H1 (cell line): ENCODE measurements at places on chromosomes 1 and 21. TPM values are rescaled to one million over a fixed set of nuclear protein-coding genes. Genes with fewer than 3 reads are reported as not detected.
A peak's percentile ranks its signal among the peaks of the same experiment; 100 is the strongest.

TLR5 gene
- total RNA-seq, result 0.35 and 0.94 TPM in 2 replicates

RUNX3 gene
- 0.48 and 0.82 TPM in 2 replicates for total RNA-seq

KCNJ10 gene
- total RNA-seq, result 2.2 and 2.4 TPM in 2 replicates

ATP6V1G3 gene
- not detected in 2 replicates for total RNA-seq

MPZ gene
- total RNA-seq, result 4.1 and 6.1 TPM in 2 replicates

VSIG8 gene
- not detected in 2 replicates for total RNA-seq

KPRP gene
- total RNA-seq, result not detected in 2 replicates

LCE1D gene
- total RNA-seq, result not detected in 2 replicates

WLS gene
- 1.6 and 2.7 TPM in 2 replicates for total RNA-seq

DNA sequence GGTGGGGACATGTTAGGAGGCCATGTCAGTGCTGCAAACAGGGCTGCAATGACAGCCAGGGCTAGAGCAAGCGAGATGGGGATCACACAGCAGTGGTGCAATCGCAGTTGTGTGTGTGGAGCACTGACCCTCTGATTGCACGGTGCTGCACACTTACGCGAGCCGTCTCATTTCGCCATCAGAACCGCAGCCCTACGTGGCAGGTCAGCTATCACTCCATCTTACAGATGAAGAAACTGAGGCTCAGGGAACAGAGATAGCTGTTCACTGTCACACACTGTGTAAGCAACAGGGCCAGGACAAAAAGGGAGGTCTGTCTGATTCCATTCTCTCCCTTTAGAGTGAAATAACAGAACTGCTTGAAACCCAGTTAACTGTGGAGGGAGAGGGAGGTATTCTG, 104.8 kb upstream of the SLC45A1 start:
- H3K36me3 ChIP-seq, result no peaks in the 10 kb centered on the region
- no peak overlapping the region for H3K27ac ChIP-seq
- DNase-seq, result no peak

GRCh38 chr1:61182049-61182448, 99.7 kb downstream of the NFIA start:
- no peak overlapping the region for H3K4me3 ChIP-seq
- H3K27ac ChIP-seq, result no peak overlapping the region
- no peak for DNase-seq
- H3K4me1 ChIP-seq, result peaks cover 4% of the 10 kb centered on the region

DNA sequence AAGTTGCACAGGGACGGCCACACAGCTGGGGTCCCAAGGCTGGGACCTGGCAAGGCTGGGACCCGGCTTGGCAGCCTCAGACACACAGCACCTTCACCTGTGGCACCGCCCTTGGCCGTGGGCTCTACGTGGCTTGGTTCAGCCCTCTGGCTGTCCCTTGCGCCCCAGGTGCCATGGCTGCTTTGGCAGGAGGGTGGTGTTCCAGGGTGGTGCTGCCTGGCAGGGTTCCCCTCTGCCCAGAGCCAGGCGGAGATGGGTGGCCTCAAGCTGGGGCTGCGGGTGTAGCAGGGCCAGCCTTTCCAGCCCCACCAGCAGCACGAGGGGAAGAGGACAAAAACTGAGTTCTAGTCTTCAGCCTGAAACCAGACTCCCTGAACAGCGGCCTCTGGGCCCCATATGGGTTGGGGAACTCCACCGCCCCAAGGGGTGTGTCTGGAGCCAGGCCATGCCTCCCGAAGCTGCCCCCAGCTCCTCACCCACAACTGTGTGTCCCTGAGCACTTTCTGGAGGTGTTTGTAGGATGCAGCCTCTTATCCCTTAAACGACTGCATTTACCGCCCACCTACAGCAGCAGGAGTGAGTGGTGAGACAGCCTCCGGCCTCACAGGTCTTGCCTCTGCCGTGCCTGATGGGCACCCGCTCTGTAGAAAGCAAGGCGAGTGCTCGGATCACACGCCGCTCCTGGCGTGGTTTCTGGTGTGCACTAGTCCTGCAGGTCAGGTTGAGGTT, 92.3 kb downstream of the PDE9A start:
- peaks cover 4% of the 10 kb centered on the region; the same call in 1 of the 2 replicates for H3K4me1 ChIP-seq
- H3K4me3 ChIP-seq, result no peak overlapping the region
- no peaks in the 10 kb centered on the region for H3K27me3 ChIP-seq
- no peak for DNase-seq
- no peak overlapping the region for H3K27ac ChIP-seq

- no peak overlapping the region for H3K27ac ChIP-seq
- H3K4me1 ChIP-seq, result peaks cover 14% of the 10 kb centered on the region
- DNase-seq, result no peak
- no peaks in the 10 kb centered on the region for H3K36me3 ChIP-seq
- no peak overlapping the region for H3K4me3 ChIP-seq
- H3K27me3 ChIP-seq, result no peaks in the 10 kb centered on the region
These were observed 39.4 kb upstream of the MACF1 start for GRCh38 chr1:39165049-39165448.

DNA sequence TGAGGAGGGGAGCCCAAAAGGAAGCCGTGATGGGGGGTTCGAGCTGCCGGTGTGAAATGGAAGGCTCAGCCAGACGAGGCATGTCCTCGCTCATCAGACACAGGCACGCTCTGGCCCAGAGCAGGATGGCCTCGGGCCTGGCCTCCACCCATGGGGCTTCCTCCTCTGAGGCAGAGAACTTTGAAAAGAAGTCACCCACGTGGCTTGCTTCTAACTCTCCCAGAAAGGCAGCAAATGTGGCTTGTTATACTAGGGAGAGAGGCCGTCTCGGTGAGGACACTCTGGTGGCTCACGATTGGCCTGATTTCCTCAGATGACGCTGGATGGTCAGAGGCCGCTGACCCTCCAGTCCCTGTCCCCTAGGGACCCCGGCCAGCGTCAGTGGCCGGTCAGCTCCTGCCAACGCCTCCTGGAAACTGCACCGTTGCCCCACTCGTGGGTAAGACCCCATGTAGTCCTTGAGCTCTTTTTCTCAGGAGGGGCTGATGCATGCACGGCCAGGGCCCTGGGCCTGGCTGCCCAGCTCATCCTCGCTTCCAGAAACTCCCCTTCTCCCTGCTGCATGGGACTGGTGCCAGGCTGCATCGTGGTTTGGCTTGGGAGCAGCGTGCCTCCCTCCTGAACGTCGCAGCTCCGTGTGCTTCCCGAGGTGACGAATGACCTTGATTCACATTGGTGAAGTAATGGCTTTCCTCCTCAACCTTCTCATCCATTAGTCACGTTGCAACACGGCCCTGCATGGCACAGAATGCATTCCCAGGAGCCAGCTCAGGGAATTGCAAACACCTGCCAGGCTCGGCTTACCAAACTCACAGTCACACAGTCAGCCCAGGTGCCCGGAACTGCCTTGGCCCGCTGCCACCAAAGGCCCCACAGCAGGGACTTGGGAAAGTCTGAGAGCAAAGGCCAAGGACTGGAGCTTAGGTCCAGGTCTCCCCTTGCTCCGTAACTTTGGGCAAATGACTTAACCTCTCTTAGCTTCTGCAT, 58.8 kb downstream of the TOMM20 start:
- H3K4me1 ChIP-seq, result no peaks in the 10 kb centered on the region
- no peak for DNase-seq
- no peak overlapping the region for H3K4me3 ChIP-seq
- no peaks in the 10 kb centered on the region for H3K36me3 ChIP-seq
- no peak overlapping the region for H3K27ac ChIP-seq
- H3K27me3 ChIP-seq, result no peaks in the 10 kb centered on the region

- no peak overlapping the region for H3K27ac ChIP-seq
- no peak for DNase-seq
- peak overlapping the region; percentile 62 for H3K4me3 ChIP-seq
- peaks cover 33% of the 10 kb centered on the region for H3K4me1 ChIP-seq
These were observed 349 bp downstream of the ADGRB2 start for GRCh38 chr1:31763671-31764311.

- H3K4me3 ChIP-seq, result peak overlapping the region; percentile 55
- H3K4me1 ChIP-seq, result no peaks in the 10 kb centered on the region; the same call in none of the 2 replicates
- no peak overlapping the region for H3K27ac ChIP-seq
- DNase-seq, result no peak
These were observed 36.9 kb upstream of the HHAT start for GRCh38 chr1:210291786-210292230.

DNA sequence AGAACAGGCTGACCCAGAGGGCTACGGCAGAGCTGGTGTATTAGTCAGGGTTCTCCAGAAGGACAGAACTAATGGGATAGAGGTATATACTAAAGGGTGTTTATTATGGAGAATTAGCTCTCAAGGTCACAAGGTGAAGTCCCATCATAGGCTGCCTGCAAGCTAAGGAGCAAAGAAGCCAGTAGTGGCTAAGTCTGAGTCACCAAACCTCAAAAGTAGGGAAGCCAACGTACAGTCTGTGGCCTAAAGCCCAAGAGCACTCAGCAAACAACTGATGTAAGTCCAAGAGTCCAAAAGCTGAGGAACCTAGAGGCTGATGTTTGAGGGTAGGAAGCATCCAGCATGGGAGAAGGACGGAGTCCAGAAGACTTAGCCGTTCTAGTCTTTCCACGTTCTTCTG, 179.2 kb downstream of the BACH1 start:
- H3K27ac ChIP-seq, result no peak overlapping the region
- DNase-seq, result no peak
- H3K27me3 ChIP-seq, result no peaks in the 10 kb centered on the region
- H3K4me1 ChIP-seq, result no peaks in the 10 kb centered on the region

- no peaks in the 10 kb centered on the region for H3K36me3 ChIP-seq
- DNase-seq, result no peak
- H3K4me1 ChIP-seq, result no peaks in the 10 kb centered on the region
- H3K27me3 ChIP-seq, result peaks cover 9% of the 10 kb centered on the region
These were observed 4.8 kb upstream of the WNT9A start for GRCh38 chr1:227952374-227953021.

DNA sequence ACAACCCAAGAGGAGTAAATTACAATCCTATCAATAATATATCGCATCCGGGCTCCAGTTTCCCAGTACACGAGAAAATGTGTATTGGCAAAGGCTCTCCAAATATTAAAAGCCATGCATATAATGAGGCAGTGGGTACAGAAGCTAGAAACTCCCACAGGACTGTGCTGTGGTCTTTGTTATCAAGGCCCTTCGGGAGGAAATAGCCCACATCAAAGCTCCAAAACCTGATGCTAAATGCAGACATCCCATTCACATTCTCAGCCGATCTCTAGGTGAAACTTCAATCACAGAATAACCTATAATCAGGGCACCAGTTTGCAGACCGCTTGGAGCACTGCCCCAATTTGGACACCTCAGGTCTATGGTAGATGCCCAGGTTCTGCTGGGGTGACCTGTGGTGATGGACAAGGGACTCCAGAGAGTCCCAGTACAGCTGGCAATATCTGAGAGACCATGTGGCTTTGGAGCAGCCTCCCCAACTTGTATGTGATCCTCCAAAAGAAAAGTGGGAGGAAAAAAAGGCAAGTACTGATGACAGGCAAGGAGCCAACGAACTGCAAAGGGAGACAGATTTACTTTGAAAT, 148.8 kb upstream of the CAMK1G start:
- H3K36me3 ChIP-seq, result 0 out of 2 replicates have a peak, but pooled peaks cover 6% of the 10 kb centered on the region
- H3K27ac ChIP-seq, result no peak overlapping the region
- no peak overlapping the region for H3K4me3 ChIP-seq
- peaks cover 10% of the 10 kb centered on the region for H3K4me1 ChIP-seq
- DNase-seq, result no peak
